ENCODE measurements at places on chromosomes 7 and 10.

- DNase-seq = no peak
These were observed 13.6 kb upstream of the BPGM start for GRCh38 chr7:134632937-134633540.

- no peak for DNase-seq
These were observed 54.6 kb downstream of the TFAM start for GRCh38 chr10:58439632-58440364.

DNA sequence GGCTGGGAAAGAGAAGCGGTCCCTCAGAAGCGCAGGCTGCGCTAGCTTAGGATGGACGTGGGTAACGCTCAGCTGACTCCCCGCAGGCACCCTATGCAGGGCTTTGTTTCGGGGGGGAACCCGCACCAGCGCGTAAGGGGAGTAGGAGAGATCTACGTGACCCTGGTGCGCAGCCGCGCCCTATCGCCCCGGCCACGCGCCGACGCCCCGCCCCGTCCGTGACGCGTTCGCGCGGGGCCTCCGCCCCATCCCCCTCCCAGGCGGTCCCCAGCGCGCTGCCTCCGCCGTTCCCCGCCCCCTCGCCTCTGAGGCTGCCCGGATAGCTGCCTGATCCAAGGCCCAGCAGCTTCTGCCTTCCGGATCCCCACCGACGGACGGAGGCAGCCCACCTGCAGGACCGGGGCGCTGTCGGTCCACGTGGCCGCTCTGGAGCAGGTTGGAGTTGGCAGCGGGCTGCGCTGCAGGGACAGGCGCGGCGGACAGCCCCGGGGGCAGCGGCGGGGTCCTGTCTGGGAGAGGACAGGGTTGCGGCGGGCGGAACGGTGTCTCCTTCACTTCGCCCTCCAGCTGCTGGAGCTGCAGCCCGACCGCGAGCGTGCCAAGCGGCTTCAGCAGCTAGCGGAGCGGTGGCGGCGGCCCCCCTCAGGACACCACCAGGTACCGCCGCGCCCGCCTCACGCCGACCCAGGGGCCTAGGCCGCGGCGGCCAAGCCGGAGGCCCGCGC is at the start of gene VDAC2:
TSS of gene VDAC2 (plus strand) at position 515 of the 725 bp plus-strand sequence. CDS start 363 bp downstream, outside the sequence.
- peak; percentile 96 for DNase-seq

GRCh38 chr7:28626624-28627262 is 214.4 kb downstream of the CREB5 start:
- DNase-seq = no peak

- DNase-seq = peak; percentile 95
These were observed 312.0 kb upstream of the ZMIZ1 start for GRCh38 chr10:78756604-78757343.

DNA sequence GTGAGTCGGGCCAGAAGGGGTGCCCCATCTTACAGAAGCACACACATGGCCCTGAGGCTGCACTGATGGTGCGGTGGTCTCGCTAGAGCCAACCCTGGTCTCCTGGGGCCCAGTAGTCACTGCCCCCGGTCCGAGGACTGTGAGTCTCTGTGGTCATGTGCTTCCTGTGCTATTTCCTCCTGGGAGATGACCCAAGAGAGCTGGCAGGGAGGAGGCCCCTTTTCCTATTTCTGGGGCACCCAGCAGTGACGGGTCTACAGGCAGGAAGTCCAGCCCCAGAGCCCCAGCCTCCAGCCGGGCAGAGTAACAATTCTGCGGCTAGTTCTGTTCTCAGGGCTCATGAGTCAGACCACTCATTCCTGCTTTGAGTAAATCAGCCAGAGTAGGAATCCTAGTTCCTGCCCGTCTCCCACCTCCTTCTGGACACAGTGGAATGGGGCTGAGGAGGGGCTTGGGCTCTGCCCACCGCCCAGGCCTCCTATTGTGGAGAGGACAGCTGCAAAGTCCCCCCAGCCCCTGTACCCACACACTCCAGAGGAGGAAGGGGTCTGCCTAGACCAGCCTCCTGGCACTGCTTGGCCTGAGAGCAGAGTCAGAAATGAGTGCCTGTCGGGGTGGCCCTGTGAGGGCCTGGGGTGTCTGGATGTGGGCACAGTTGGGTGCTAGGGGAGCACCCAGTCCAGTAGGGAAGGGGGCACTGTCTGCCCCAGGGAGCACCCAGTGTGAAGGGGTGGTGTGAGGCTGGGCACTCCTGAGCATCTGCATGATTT is 80.5 kb upstream of the PPIF start:
- DNase-seq = no peak

GRCh38 chr7:70867513-70867912 is 264.4 kb upstream of the GALNT17 start:
- no peak for DNase-seq

- DNase-seq = no peak
These were observed 167.1 kb upstream of the INHBA start for GRCh38 chr7:41869997-41870396.

GRCh38 chr10:97522071-97522470 is 23.3 kb downstream of the UBTD1 start:
- no peak for DNase-seq

GRCh38 chr7:82517050-82517449 is 73.5 kb upstream of the CACNA2D1 start:
- DNase-seq = no peak

- DNase-seq = no peak
These were observed 56.5 kb downstream of the COL13A1 start for GRCh38 chr10:69858201-69858600.

GRCh38 chr7:18117482-18117881 is 89.8 kb upstream of the PRPS1L1 start:
- DNase-seq = no peak
